ENCODE measurements at places on chromosomes 6 and 20. TPM values are rescaled to one million over a fixed set of nuclear protein-coding genes. Genes with fewer than 3 reads are reported as not detected.
A peak's percentile ranks its signal among the peaks of the same experiment; 100 is the strongest.

Gene ARMC12
- polyA plus RNA-seq = 0.17 TPM

Gene METTL24
- 0.18 TPM for polyA plus RNA-seq

Gene FABP7
- polyA plus RNA-seq = not detected

Gene CFAP206
- polyA plus RNA-seq = 0.11 TPM

Gene SLC2A10
- polyA plus RNA-seq = 20.4 TPM

Gene HRH3
- not detected for polyA plus RNA-seq

DNA sequence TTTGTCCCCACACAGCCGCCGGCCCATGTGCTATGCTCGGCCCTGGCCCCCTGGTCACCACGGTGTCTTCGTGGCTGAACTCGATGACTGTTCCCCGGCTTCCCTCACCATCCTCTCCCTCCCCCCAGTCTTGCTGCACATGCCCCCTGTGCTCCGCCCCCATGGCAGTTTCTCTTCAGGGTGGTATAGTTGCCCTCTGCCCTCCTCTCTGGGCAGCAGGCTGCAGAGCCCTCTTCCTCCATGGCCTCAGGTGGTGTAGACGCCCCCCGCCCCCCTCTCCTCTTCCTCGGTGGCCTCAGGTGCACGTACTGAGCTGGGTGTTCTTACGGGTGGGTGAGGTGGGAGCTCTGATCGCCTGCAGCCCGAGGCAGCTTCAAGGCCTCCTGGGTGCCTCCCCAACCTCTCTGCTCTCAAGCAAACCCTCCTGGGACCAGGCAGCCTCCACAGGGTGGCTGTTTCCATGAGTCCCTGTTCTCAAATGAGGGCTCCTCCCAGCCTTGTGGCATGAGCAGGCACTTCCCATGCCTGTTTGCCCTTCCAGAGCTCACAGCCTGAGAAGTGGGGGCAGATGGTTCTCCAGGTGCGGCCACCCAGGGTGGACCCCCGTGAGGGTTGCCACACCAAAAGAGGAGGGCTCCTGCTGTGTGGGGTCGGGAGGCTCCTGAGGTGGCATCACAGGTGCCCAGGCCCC lies 24.8 kb downstream of the COL20A1 start:
- DNase-seq = no peak

DNA sequence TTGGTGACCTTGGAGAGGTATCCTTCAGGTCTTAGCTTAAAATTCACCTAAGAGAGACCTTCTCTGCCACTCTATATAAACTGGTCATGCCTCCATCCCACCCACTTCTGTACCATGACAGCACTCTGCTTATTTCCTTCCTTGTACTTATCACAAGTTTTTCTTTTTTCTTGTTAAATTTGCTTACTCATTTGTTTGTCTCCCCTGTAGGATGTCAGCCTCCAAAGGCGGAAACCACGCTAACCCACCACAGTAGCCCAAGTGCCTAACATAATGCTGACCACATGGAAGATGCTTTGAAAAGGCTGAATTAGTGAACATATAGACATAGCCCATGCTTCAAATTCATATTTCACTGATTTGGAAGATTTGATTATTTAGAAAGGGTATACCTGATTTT lies 5.4 kb downstream of the BMP6 start:
- DNase-seq = no peak

- DNase-seq = no peak
These were observed 196.9 kb downstream of the TMEM242 start for GRCh38 chr6:157126183-157127098.

DNA sequence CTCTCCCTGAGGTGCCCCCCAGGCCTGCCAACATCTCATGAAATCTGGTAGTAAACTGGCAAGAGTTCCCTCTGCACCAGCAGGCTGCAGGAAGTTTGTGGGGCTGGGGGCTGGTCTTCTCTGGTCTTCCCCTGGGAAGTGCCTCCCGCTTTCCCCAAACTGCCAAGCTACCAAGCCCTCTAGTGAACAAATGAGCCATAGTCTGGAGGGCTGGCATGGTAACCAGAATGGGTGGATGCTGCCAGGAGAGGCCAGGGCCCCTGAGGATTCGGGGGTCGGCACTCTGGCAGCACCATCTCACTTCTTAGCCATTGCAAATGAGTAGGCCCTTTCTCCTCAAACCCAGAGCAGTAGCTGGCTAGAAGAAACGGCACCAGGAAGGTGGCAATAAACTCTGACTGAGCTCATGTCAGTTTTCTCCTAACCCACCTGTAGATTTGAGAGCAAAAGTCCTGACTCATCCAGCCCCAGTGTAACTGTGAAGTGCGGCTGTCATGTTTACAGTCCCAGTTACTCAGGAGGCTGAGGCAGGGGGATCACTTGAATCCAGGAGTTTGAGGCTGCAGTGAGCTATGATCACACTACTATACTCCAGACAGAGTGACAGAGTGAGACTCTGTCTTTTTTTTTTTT lies 35.9 kb downstream of the ZC3H12D start:
- no peak for DNase-seq

GRCh38 chr20:4896971-4897497 lies 104.3 kb downstream of the SLC23A2 start:
- no peak for DNase-seq

- peak; percentile 34 for DNase-seq
These were observed 1424.6 kb upstream of the ADGRB3 start for GRCh38 chr6:67210450-67210849.

GRCh38 chr20:63342561-63343459 lies 18.3 kb downstream of the CHRNA4 start:
- no peak for DNase-seq

DNA sequence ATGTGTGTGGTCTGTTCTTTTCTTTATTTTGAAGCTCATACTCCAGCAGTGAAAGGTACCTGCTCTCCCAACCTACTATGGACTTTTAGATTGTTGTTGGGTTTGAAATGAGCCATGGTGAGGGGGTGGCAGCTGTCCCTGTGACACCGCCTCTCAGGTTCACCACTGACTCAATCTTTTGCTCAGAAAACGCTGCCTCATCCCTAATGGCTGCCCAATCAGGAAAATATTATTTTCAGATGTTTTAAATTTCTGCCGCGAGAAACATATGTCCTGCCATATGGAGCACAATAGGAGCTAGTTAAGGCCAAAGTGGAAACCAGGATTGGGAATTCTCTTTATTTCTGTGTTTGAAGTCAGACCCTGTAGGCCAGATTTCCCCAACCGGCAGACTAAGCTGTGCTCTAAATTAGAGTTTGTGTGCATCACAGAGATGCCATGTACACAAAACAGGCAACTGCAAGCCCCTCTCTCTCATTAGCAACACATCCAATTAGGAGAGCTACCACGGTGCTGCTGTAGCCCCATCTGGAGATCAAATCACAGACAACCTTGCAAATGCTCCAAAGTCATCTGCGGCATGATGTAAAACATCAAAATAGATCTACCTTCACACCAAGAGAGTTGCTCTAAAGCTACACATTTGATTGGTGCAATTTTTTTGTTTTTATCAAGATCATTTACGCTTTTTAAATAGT lies 144.1 kb upstream of the BACH2 start:
- no peak for DNase-seq

- DNase-seq = no peak
These were observed 118.4 kb downstream of the GRM4 start for GRCh38 chr6:34027445-34027936.

DNA sequence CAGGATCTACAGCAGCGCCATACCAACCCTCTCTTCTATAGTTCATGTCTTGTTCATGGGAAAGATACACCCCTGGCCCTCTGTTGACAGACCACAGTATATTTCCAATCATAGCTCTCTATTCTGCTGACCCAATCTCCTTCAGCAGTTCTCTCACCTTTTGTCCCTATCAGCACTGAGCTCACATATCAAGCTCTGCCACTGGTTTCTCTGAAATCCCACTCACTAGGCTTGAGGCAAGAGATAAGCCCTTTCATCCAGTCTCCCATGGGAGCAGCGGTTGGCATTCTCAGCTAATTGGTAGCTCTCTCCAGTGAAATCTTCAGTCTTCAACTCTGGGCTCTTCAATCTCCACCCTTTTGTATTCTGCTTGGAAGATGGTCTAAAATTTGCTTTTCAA lies 313.4 kb downstream of the GJA1 start:
- no peak for DNase-seq

DNA sequence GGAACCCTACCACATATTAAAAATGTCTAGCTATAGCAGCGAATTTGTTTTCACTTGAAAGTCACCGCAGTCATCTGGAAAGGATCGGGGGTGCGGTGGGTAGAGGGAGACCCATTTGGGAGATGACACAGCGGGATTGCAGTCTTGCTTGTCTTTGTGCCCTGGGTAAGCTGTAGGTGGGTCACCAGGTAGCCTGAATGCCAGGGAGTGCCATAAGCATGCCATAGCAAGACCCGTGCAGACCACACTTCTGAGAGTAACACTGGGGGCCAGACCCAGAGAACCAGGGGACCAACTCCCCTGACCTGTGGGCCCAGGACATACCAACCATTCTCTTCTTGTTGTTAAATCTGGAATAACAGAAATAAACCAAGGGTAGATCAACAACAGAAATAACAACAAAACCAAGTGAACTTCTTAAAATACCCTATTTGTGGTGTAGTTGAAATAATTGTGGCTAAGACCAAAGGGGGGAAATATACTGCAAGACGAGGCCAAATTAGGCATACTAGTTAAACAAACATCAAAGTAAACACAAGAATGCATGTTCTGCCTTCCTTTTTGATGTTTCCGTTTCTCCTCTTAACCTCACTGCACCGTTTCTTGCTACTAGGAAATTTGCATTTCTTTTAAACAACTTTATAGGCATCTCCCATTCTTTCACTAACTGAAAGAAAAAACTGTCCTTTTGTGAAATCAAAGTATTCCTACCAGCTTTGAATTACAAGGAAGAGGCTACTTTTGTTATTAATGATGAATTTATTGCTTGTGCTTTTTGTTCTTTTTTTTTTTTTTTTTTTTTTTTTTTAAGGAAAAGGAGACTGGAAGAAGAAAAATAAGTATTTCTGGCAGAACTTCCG lies 128.2 kb downstream of the SASH1 start:
- no peak for DNase-seq

DNA sequence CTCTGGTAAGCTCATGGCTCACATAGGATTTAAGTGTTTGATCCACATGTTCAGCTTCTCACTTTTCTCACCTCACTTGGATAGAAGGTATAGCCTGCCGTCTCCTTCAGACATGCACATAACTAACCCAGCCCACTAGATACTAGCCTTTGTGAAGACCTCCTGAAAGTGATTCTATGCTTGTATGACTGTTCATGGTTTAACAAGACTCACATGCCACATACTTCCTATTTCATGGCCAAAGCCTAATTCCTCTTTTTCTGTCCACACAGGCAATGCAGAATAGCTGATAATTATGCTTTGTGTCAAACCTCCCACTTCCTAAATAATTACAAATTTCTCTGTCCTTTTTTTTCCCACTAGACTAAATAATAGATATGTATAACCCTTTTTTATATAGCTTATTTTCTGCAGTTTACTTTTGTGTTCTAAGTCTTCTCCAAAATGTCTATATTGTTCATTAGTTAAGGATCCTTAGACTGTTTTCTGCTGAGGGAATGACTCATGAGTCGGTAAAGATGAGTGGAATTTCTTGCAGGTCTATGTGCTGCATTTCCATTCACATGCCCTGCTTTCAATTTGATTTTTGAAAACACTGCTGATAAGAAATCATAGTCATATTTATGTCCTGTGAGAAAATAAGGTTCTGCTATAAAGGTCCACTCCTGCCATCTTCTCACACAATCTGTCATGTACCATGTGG lies 43.0 kb downstream of the HDDC2 start:
- peak; percentile 59 for DNase-seq

- no peak for DNase-seq
These were observed 8.4 kb downstream of the IRF4 start for GRCh38 chr6:399785-400534.

DNA sequence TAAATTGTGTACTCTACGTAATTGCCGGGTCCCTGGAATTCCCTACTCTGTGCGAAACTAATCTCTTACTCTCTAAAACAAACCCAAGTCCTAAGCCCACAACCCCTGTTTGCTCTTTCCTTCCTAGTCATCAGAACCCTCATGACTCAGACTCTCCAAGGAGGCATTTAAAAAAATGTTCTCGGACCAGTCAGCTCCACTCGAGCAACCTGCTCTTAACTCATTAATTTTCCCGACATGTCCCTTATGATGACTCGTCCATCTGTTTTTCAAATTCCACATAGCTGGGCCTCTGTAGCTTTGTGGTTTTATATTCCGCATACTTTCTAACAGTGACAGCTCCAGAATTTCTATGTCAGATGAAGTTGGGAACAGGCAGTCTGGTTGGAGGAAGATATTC lies 2.6 kb upstream of the MUC22 start:
- peak; percentile 98 for DNase-seq

DNA sequence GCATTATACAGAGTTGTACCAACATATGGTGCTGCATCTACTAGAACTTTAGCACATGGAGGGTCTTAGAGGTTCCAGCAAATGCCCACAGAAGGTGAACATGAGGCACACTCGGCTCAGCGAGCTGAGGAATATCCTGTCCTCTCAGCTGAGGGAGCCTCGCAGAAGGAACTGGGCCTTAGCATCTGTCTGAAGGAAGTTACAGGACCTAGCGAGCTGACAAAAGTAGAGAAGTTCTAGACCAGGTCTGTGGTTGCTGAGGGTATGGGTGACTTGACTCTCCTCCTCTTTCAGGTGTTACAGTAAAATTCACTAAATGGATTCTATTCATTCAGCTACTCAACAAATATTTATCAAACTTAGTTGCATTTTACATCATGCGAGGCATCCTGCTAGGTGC lies 157.2 kb downstream of the ZDHHC14 start:
- DNase-seq = no peak

DNA sequence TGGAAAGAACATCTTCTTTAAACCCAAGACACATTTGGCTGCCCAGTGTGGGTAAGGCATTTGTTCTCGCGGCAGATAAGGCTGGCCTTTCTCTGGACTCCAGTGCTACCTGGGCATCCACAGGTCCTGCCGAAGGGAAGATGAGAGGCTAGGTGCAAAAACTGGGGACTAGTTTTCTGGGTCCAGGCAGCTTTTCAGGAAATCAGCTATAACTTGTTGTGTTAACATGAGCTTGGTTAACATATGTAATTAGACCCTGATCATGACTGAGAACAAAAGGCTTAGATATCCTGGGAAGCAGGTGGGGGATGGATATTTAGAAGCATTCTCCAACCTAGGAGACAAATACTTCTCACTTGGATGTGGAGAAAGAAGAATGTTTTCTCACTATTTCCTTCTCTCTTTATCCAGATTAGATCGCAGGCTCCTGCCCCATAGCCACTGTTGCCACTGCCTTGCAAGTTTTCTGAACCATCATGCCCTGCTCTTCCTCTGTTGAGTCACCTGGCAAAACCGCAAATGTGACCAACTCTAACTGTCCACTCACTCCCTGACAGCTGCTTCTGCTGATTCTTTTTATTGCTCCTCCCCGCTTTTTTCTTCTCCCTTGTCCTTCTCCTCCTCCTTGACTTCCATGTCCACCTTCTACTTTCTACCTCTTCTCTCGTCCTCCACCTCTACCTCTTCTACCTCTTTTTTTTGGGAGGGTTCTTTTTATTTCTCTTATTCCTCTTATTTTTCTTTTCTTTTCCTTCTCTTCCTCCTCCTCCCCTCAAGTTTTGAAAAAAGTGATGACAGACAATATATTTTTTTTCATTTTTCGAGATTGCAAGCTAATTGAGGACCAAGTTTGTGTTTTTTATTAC lies 258.1 kb downstream of the UTRN start:
- DNase-seq = peak; percentile 13
